ENCODE measurements at places on chromosomes 4 and X.

DNA sequence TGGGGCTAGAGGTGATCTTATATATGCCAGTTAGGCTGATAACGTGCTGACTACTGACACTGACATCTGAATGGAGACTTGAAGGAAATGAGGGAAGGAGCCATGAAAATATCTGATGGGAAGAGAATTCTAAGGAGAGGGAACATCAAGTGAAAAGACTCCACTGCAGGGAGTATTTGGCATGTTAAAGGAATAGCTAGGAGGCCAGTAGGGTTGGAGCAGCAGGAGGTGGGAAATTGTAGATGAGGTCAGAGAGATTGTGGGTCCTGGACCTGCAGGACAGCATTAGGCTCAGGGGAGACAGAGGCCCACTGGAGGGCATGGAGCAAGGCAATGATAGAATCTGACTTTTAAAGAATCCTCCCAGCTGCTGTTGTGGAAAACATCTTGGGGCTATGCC, 55.8 kb upstream of the NSUN7 start:
- DNase-seq, result no peak

GRCh38 chrX:14038375-14039085, 8.8 kb upstream of the GEMIN8 start:
- DNase-seq, result no peak

DNA sequence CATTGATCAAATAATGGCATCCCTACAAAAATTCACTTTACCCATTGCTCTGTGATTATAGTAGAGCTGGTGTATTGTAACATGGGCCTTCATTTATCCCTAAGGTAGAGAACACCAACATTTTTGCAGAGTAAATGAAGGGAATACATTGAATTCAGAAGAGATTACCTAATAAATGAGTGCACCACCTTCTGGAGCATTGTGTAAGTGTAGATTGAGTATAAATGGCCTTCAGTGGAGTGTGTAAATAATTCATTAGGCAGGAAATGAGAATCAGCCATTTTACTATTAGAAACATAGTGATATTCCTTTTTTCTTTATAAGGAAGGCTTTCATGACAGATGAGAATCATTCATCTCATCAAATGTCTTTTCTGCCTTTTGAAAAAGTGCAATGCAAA, 155.8 kb downstream of the FAM47B start:
- no peak for DNase-seq

GRCh38 chr4:63786171-63786570, 623.1 kb downstream of the TECRL start:
- no peak for DNase-seq

GRCh38 chr4:21211846-21212245, 511.6 kb downstream of the PACRGL start:
- no peak for DNase-seq

DNA sequence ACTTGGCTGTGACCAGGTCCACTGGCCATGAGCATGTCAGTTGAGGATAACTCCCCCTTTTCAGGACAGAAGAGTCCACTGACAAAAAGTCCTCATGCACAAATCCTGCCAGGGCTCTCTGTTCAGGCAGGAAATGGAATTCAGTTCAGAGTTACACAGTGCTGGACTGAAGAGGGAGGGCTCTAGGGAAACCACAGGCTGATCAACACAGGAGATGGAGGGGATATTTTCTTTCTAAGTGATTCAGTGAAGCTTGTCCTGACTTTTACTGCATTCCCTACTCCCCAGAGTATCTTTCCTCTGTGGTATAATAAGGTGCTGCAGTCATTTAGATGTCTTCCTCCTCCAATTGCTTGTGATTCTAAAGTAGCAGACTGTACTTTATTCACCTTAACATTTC, 335.5 kb upstream of the IGFBP7 start:
- no peak for DNase-seq

GRCh38 chr4:107202744-107203143, 166.6 kb upstream of the DKK2 start:
- no peak for DNase-seq

GRCh38 chr4:14415146-14415545, 587.1 kb upstream of the CPEB2 start:
- DNase-seq, result no peak

- no peak for DNase-seq
These were observed 513.6 kb downstream of the FAT4 start for GRCh38 chr4:125828346-125828745.

DNA sequence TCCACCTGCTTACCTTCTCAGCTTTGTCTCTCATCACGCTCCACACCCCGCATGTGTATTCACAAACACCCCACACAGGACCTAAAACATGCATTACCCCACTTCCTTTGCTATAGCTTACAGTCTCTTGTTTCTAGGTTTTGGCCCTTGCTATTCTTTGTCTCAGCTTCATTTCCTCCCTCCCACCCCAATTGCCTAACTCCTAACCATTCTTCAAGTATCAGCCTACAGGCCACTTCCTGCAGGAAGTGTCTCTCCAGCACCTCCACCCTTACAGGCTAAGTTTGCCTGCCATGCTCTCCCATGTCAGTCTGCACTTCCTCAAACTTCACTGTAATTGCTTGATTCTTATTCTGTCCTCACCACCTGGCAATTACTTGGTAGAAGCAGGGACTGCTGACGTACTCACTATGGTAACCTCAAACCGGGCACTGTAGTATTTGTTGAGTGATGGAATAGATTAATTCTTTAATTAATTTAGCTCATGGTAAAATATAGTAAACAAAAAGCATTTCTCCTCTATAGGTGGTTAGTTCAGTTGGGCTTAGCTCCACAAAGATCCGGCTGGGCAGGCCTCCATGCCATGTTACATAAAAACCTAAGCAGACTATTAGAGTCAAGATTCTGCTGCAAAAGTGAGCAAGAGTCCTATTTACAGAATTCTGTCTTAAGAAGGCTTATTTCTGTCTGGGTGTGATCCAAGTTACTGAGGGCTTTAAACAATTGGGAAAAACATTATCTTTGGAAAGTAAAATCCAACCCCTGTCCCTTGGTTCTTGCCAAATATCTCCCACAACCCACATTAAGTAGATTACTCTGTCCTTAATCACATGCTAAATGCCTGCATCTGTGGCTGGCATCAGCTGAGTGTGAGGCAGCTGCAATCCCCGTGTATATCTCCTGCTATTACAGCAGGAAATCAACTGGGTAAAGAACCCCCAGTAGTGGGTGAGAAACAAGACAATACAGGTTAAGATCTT, 124.7 kb upstream of the CPEB2 start:
- no peak for DNase-seq

DNA sequence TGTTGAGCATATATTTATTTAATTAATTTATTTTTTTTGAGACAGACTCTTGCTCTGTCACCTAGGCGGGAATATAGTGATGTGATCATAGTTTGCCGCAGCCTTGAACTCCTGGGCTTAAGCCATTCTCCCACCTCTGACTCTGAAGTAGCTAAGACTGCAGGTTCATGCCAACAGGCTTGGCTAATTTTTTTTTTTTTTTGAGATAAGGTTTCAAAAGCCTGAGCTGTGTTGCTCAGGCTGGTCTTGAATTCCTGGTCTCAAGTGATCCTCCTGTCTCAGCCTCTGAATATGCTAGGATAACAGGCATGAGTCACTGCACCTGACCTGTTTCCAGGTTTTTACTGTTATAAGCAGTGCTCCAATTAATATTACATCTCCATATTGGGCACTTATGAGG, 4.8 kb downstream of the ADD1 start:
- DNase-seq, result no peak

GRCh38 chrX:102784550-102784949, 64.0 kb downstream of the GPRASP3 start:
- DNase-seq, result no peak

DNA sequence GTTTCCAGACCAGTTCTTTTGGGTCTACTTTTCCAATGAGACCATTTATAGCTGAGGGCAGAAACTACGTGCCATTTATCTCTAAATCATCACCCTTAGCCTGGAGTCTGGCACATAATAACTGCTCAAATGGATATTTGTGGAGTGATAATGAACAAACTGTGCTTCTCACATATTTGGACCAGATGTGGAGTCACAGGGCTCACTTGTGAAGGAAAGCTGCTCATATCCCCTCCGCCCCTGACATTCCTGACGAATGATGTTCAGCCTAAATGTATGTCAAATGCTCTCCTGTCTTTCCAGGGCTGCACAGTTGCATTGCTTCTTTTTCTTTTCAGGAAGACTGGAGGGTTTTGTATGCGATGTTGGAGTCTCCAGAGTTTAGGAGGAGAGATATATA, 110.1 kb downstream of the GBA3 start:
- DNase-seq, result no peak

DNA sequence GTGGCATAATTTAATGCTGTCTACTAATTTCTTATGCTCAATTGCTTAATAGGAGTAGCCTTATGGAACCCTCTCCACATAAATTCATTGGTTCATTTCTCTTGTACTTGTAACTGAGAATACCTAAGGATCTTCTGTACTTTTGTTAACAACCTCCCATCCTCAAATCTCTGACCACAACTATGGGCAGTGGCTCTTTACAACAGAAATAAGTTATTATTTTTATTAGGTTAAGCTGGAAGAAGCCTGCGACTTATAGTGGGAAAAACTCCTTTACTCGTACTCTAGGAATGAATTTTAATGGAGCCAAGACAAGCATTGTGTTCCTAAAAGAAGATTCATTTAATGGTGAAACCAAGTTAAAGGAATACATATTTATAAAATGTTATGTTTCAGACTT, 337.1 kb upstream of the CTSO start:
- no peak for DNase-seq

- no peak for DNase-seq
These were observed 282.0 kb downstream of the GALNTL6 start for GRCh38 chr4:172095161-172095560.

DNA sequence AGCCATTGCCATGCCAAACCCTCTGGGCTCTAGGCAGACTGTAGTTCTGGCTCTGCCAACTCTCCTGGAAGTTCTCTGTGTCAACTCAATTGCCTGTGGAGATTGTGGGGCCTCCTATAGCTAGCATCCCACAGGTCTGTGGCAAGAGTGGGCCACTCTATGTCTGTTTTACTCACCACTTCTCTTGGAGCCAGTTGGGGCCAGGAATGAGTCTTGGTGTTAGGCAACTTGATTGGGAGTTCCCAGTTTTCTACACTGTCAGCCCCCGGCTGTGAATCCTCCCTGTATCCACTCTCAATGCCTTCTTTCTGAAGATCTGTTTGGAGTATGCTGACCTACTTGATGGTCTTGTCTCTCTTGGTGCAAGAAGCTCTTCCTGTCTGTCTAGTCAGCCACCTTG, 48.2 kb upstream of the EPGN start:
- no peak for DNase-seq

- DNase-seq, result no peak
These were observed 23.6 kb upstream of the CBR4 start for GRCh38 chr4:169033660-169034059.

GRCh38 chrX:54306379-54306778, 51.5 kb downstream of the WNK3 start:
- DNase-seq, result no peak

- no peak for DNase-seq
These were observed 1765.8 kb downstream of the PCDH7 start for GRCh38 chr4:32485956-32486355.

DNA sequence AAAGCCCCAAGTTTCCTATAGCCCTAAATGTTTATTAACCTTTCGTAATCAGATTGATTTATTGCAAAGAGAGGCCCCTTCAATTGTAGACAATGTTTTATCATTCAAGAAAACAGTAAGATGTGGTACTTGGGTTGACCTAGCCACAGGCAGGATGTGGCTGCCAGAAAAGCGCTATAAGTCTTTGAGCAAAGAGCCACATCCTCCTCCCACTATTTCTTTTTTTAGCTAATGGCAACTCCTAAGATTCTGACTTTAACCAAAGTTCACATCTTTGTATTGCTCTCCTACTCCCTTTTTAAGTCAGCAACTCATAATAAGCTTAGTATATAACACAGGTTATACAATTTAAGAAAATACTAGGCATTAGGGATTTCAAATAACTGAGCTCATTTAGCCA, 70.7 kb upstream of the PPP3CA start:
- no peak for DNase-seq

DNA sequence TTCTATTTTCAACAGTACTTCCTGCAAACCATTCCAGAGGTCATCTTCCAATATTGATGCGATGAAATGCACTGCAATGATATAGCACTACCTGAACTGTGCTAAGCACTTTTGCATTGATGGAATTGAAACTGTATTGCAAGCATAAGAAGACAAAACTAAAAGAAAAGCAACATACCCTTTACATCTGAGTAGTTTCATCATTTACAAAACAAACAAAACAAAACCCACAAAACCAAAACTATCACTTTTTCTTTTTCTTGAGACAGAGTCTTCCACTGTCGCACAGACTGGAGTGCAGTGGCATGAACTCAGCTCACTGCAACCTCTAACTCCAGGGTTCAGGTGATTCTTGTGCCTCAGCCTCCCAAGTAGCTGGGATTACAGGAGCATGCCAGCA, 120.1 kb upstream of the NAP1L5 start:
- DNase-seq, result no peak

DNA sequence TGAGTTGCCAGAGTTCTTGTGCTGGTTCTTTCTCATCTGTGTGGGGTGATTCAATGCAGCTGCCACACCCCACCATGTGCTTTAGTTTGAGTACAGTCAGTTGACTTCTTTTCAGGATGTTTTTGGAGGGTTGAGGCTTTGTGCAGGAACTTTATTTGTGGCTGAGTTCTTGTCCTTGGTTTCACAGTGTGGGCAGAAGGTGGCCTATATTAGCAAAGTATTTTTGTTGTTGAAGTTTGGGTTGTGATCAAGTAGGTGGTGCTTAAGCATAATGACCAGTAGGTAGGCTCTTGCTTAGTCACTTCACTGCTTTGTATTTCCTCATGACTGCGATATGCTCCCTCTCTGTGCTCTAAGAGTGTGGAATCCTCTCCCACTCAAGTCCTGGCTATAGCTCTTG, 80.3 kb downstream of the ARHGAP24 start:
- DNase-seq, result no peak

DNA sequence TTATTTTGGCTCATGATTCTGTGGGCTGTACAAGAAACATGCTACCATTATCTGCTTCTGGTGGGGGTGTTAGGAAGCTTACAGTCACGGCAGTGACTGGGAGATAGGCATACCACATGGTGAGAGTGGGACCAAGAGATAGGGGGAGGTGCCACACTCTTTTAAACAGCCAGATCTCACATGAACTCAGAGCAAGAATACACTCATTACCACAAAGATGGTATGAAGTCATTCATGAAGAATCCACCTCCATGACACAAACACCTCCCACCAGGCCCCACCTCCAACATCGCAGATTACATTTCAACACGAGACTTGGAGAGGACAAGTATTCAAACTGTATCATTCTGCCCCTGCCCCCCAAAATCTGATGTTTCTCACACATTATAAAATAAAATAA, 2396.7 kb downstream of the PCDH7 start:
- no peak for DNase-seq

All from stimulated activated CD4-positive, alpha-beta T cell treated with anti-CD3 and anti-CD28 coated beads, Interleukin-1b, Interleukin-23, amount 100 ng/mL, for 1 hour (primary cell).